ENCODE measurements at places on chromosomes 2 and 18. TPM values are rescaled to one million over a fixed set of nuclear protein-coding genes. Genes with fewer than 3 reads are reported as not detected.

DNA sequence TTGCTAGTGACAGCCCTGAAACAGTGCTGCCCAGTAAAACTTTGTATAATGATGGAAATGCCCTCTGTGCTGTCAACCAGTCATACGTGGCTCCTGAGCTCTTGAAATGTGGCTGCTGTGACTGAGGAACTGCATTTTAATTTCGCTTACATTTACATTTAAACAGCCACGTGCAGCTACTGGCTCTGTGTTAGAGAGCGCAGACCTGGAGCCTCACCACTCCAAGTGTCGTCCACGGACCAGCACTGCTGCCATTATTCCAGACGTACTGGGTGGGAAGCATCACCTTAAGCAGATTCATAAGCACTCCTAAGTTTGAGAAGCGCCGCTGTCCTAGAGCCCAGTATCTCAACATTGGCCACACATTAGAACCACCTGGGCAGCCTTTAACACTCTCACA, 77.0 kb upstream of the MGAT4A start:
- DNase-seq: no peak

The SERPINB12 gene
- not detected for total RNA-seq

DNA sequence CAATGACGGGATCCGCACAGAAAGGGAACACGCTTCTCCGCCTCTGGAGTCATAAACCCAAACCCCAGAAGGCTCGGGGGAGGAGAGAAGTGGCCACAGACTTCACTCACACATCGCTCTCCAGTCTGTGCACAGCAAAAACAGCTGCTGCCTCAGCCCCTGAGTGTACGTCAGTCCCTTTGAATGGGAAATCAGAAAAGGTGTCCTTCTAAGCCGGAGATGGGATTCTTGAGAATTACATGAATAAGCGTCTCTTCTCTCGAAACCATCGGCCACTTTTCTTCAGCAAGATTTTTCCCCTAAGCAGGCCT, 78.3 kb downstream of the PDCL3 start:
- no peak for DNase-seq

DNA sequence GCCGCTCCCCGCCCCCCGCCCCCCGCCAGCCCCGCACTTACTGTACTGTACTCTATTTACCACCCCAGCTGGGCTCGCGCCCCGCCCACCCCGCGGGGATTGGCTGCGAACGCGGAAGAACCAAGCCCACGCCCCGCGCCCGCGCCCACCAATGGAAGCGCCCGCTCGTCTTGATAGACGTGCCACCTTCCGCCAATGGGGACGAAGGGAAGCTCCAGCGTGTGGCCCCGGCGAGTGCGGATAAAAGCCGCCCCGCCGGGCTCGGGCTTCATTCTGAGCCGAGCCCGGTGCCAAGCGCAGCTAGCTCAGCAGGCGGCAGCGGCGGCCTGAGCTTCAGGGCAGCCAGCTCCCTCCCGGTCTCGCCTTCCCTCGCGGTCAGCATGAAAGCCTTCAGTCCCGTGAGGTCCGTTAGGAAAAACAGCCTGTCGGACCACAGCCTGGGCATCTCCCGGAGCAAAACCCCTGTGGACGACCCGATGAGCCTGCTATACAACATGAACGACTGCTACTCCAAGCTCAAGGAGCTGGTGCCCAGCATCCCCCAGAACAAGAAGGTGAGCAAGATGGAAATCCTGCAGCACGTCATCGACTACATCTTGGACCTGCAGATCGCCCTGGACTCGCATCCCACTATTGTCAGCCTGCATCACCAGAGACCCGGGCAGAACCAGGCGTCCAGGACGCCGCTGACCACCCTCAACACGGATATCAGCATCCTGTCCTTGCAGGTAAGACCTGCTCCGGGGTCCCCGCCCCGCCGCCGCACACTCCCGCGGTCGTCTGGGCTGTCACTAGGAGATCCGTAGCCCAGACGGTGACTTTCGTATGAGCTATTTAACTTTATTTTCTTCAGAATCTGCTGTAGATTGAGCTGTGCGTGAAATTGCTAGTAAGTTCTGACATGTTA, at the start of gene ID2:
ID2 (plus strand) TSS at position 271 of the 907 bp plus-strand sequence; CDS start at position 381, 110 bp downstream.
- peak; percentile 100 for DNase-seq

The CNGA3 gene
- total RNA-seq: 3.6 TPM

The KLHL41 gene
- total RNA-seq: 1.6 TPM

DNA sequence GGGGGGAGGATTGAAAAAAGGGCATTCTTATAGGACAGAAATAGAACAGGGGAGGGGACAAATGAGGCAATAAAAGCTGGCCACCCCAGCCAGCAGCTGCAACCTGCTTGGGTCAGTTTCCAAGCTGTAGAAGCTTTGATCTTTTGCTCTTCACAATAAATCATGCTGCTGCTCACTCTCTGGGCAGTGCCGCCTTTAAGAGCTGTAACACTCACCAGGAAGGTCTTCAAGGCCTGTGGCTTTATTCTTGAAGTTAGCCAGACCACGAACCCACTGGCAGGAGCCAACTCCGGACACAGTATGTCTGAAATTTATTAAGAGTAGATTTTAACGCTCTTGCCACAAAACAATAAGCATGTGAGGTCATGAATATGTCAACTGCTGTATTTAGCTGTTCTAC, 649.9 kb upstream of the RAB6C start:
- peak; percentile 69 for DNase-seq

- DNase-seq: no peak
Measured at GRCh38 chr18:27860701-27861107, 316.2 kb downstream of the CDH2 start.

GRCh38 chr2:215487002-215487372, 51.1 kb upstream of the FN1 start:
- no peak for DNase-seq

DNA sequence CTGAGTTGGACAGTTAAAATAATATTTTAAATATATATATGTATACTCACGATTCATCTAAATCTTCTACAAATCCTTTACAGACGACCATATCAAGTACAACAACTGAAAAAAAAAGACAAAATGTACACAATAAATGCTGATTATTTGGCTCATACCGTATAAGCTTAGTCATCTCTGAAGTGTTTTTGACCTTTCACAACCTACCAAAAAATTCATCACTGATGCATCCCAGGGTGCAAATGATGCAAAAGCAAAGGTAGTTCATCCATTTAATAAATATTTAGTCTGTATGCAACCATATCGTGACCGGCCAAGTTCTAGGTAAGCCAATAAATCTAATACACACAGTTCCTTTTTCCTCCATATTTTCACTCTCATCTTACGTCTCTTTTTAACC, 1.1 kb downstream of the TMX3 start:
- DNase-seq: no peak

DNA sequence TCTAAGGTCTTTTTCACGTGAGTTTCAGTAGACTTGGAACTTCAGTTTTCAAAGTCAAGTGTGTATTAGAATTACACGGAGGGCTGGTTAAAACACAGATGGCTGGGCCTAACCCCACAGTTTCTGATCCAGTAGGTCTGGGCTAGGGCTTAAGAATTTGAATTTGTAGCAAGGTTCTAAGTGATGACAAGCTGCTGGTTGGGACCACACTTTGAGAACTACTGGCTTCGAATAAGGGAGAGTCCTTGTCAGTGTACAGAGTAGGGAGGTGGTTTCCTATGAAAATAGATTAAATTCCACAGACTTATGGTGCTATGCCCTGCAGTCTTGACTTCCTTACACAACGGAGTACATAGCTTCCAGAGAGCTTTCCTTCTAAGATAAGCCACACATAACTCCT, 4.5 kb downstream of the RHOB start:
- DNase-seq: peak; percentile 53

The ACTG2 gene
- 5,728 TPM for total RNA-seq

The SRD5A2 gene
- total RNA-seq: not detected

DNA sequence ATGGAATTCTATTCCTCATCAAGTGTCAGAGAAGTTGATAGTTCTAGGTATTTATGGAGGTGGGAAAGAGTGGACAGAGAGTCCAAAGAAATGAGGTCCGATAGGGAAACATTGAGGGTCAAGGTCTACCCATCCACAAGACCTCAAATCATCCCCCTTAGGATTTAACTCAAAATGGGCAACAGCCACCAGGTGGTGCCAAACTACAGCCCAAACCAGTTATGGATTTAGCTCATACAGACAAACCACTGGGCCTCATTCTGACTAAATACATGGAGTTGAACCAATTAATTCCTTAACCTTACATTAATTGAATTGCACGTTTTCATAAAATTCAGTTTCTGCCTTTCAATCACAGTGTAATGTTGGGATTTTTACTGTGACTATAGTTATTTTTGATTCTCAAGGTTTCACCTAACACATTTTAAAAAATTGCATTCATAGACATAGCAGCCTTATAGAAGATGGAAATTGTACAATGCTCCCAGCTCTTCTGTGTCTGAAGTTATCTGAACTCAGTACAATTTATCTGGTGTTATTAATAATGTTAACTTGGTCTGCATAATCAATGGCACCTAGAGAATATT, 98.2 kb upstream of the HNMT start:
- DNase-seq: no peak

- no peak for DNase-seq
Measured at GRCh38 chr2:72032481-72033041, 115.1 kb downstream of the CYP26B1 start.

GRCh38 chr2:74267068-74267467, 68.7 kb downstream of the MTHFD2 start:
- no peak for DNase-seq

- peak; percentile 52 for DNase-seq
Measured at GRCh38 chr2:240405133-240405532, 30.3 kb upstream of the GPC1 start.

The FASTKD2 gene
- total RNA-seq: 27.3 TPM

DNA sequence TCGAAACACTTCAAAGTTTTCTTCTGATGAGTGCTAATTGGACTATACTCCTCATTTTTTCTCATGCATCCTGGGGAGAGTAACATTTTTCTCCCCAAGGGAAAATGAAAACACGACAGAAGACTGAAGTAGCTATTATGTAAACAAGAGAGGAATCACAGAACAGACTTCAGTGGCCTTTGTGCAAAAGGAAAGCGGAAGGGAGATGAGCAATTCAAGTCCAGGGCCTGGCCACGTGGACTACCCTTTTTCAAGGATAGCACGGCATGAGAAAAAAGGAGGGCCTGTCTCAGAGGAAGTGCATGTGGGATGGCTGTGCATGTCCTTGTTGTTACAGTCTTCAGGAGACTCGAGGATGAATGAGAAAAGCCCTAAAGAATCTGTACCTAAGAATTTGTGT, 43.8 kb upstream of the KCNE4 start:
- DNase-seq: no peak

The MTCL1 gene
- 58.5 TPM for total RNA-seq

- no peak for DNase-seq
Measured at GRCh38 chr2:186345745-186346144, 140.3 kb upstream of the ZC3H15 start.

GRCh38 chr18:50451100-50451842, 76.4 kb downstream of the SKA1 start:
- DNase-seq: no peak

The SKA1 gene
- 0.68 TPM for total RNA-seq

GRCh38 chr2:133765658-133766057, 197.4 kb upstream of the NCKAP5 start:
- no peak for DNase-seq

- no peak for DNase-seq
Measured at GRCh38 chr2:171390941-171391516, 42.8 kb downstream of the METTL8 start.

GRCh38 chr2:27082773-27083409, 3.7 kb upstream of the KHK start:
- DNase-seq: no peak

The AGXT gene
- not detected for total RNA-seq

DNA sequence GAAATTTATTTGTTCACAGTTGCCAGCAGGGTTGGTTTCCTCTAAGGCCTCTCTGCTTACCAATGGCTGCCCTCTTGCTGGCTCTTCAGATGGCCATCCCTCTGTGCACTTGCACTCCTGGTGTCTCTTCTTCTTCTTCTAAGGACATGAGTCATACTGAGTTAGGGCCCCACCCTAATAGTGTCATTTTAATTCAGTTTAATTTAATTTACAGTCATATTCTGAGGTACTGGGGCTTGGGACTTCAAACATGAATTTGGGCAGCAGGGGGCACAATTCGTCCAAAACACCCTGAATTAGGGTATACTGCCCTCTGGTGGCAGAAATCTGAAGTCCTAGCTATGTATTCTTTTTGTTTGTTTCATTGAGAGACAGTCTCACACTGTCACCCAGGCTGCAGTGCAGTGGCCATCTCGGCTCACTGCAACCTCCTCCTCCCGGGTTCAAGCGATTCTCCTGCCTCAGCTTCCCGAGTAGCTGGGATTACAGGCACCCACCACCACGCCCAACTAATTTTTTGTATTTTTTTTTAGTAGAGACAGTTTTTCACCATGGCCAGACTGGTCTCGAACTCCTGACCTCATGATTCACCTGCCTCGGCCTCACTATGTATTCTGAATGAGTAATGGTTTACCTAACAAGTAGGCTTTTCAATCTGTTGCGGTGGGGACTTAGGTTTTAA, 19.8 kb downstream of the SLC4A1AP start:
- DNase-seq: peak; percentile 78

DNA sequence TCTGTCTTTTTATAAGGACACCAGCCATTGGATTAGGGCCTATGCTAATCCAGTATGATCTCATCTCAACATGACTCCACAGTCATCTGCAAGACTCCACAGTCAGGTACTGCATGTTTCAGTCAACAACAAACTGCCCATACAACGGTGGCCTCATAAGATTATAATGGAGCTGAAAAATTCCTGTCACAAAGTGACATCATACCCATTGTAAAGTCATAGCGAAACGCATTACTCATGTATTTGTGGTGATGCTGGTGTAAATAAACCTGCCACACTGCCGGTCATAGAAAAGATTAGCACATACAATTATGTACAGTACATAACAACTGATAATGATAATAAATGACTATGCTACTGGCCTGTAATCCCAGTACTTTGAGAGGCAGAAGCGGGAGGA, 102.2 kb downstream of the TEX51 start:
- DNase-seq: no peak

- DNase-seq: peak; percentile 78
Measured at GRCh38 chr2:15043336-15044058, 411.0 kb downstream of the LRATD1 start.

DNA sequence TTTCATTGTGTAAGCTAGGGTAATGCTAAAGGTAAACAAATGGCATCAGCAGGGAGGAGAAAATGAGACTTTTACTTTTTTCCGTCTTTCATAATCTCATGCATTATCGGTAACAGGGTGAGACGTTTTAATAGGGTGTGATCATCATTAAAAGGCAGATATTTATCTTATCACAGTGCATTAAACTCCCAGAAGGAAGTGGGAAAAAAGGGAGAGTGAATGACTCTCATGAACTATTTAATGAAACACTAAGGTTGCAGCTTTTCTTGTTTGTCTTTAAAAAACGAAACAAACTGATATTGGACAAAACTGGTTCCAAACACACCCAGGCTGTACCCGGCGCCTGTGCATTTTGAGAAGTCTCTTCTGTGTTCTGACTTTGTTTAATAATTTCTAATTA, 1936.8 kb upstream of the PIK3C3 start:
- DNase-seq: no peak

The TMEM17 gene
- 3.4 TPM for total RNA-seq

The AMER3 gene
- not detected for total RNA-seq
